ENCODE measurements at places on chromosomes 7 and 10.

DNA sequence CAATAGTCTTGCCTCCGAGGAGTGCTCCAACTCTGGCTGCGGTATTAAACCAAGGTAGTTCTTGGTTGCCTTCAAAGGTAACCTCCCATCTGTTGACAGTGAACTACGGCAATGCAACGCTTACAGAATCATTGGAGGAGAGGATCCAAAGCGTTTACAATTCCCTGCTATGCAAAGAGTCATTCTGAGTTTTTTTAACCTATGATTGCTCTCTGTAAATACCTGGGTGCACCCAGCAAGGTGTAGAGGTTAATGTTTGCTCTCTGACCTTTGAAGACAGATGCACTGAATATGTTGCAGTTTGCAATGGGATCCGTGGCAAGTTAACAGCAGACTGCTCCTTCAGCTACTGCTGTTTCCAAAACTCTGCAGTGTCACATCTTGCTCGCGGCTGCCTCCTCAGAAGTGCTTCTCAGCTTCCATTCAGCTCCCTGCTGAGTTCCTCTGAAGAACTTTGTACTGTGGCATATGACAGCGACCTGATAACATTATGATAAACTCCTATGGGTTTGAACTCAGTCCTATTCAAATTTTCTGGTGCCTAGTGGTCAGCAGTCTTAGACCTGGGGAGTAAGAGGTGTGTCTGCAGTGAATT, 29.0 kb downstream of the KIAA1217 start:
- DNase-seq, result no peak

- DNase-seq, result no peak
These were observed 89.6 kb downstream of the FZD1 start for GRCh38 chr7:91353848-91354247.

DNA sequence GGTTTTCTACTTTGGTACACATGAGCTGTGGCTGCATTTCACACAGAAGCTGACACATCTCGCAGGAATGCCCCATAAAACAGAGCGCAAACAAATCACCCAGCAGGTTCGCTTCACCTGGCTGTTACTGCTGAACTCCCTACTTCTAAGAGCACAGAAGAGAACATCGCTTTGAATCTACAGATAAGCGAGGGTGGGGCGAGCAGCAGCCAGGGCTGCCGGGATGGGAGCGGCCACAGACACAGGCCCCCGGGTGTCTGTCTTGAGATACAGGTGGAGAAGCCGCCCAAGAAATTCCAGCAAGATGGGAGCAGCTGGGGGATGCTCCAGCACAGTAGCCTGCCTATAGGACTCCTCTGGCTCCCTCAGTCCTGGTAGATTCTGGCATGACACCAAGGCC, 27.4 kb downstream of the OGDHL start:
- no peak for DNase-seq

DNA sequence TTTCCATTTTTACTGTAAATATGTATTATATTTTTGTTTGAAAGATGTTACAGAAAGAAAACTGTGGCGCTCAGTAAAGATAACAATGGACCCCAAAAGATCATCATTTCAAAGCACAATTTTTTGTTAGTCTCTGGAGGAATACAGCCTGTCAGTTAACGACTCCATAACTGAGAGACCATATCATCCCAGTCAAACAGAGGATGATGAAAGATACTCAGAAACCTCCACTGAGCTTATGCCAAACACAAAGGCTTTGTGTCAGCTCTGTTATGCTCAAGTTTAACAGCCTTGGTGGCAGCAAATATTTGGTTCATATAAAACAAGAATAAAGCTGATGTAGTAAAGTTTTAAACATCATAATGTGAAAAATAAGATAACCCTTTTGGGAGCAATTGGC, 345.1 kb downstream of the NXPH1 start:
- no peak for DNase-seq

DNA sequence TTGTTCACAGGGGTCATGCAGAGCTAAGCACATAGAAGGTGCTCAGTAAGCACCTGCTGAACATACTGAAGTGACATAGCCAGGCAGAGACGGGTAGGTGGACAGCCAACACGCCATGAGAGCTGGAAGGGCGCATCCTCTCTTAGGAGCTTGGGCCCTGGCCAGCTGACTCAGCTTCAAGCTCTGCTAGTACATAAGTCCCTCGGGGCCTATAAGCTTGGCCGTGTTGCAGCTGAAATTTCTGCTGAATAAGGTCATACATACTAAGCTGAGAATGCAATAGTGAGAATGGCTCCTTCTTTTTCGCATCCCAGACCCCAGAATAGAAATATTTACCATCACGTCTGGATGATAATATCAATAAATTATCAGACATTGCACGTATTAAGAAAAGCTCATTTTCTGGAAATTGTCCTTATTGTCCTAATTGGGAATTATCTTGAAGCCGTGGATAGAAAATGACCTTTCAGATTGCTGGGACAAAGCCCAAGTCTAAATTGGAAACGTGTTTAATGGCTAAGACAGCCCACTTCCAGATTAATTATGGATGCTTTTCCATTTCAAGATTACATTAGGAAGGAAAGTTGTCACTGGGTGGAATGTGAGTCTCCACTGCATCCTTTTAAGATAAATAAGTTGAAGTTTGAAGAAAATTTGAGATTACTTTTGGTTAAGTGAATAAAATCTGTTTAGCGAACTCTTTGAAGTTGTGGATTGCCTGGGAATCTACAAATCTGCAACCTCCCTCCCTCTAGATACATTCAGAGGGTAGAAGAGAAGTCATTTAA, 287.1 kb upstream of the C7orf33 start:
- DNase-seq, result no peak
